Fibroblast of skin of back (primary cell): ENCODE measurements at places on chromosomes 11 and 22.

DNA sequence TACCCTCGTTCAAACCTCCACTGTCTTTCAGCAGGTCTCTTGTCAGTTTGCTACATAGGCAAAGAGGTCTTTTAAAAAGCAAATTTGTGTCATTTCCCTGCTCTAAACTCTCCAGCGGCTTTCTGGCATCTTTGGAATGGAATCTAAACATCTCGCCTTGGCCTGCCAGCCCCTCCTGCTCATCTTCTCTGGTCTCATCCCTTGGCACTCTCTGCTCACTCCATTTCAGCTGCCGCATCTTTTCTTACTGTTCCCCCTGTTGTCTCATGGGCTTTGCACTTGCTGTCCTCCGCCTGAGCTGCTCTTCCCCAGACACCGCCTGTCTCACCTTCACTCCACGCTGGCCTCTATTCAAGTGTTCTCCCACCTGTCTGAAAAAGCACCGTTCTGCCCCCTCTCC is 46.6 kb downstream of the BMAL1 start:
- DNase-seq = no peak

- DNase-seq = no peak
Observed at GRCh38 chr22:30539368-30539767, 7.2 kb downstream of the SEC14L6 start.

GRCh38 chr11:127136438-127136837 is 135.9 kb upstream of the KIRREL3 start:
- no peak for DNase-seq

DNA sequence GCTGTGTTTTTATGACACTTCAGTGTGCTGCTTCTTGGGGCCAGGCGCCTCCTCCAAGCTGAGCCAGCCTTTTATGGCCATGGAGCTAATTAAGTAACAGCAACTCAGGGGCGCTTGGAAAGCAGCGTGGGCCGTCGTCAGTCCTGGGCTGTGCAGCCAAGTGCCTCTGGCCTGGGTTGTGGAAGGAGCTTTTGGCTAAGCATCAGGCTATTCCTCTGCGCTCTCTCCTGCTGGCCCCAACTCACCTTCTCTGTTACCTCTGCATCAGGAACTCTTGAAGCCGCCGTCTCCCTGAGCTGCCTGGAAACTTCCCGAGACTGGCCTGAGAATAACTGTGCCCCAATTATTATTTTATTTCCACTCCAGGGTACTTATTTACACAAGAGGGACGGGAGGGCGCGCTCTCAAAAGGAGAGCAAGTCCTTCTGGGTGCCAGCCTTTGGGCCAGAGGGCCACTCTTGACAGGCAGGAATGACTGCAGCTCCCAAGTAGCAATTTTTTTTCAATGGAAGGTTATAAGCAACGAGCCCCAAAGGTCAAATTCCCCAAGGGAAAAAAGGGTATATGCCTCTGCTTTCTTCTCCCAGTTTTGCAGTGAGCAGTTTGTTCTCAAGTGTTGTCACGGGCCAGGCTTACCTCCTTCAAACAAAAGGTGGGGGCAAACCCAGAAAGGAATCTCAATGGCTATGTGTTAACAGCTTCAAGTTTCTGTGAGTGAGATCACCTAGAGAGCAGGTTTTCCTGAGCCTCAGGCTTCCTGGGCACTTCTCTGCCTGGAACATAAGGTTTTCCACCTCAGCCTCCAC is 38.5 kb upstream of the NAV2 start:
- peak; percentile 36 for DNase-seq

- no peak for DNase-seq
Observed at GRCh38 chr11:127070808-127071207, 70.2 kb upstream of the KIRREL3 start.

GRCh38 chr11:30059172-30059815 is 42.5 kb upstream of the KCNA4 start:
- DNase-seq = no peak
